ENCODE measurements at places on chromosomes 11 and 22.

DNA sequence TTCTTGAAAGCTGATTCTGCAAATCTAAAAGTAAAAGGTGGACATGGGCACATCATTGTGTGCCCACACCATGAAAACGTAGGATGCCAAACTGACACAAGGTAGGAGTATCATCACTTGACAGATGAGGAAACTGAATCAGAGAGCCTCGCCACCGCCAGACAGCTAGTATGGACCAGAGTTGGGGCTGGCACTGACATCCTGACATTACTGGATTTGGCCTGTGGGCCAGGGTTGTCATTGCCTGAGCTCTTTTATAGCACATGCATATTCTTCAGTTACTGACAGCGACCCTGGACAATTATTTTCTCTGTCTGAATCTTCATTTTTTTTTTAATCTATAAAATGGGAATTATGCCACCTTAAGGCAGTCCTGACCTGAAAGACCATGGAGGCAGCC is 16.5 kb downstream of the USP35 start:
- no peak for DNase-seq

DNA sequence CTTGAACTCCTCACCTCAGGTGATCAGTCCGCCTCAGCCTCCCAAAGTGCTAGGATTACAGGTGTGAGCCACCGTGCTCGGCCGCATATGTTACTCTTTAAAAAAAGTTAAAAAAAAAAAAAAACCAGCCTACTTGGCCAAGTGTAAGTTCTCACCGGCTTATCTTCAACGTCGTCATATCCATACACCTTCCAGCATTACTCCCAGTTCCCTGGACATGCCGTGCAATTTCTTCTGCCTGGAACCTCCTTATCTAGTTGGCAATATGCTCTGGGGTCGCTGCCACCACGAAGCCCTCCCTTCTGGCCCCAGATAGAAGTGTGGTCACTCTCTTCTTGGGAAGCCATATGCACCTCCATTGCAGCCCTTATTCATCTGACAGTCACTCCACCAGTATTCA is 36.3 kb upstream of the CBX7 start:
- DNase-seq: no peak

- no peak for DNase-seq
Observed at GRCh38 chr11:102451041-102451680, 1.4 kb downstream of the TMEM123 start.

GRCh38 chr22:48704335-48704734 is 1123.3 kb downstream of the BRD1 start:
- no peak for DNase-seq

- no peak for DNase-seq
Observed at GRCh38 chr22:42842658-42843370, 14.3 kb downstream of the ARFGAP3 start.

GRCh38 chr11:60515144-60515855 is at the start of gene MS4A13:
MS4A13 (plus strand) TSS chr11:60515392; CDS start chr11:60518084, 2,692 bp downstream.
- DNase-seq: no peak

DNA sequence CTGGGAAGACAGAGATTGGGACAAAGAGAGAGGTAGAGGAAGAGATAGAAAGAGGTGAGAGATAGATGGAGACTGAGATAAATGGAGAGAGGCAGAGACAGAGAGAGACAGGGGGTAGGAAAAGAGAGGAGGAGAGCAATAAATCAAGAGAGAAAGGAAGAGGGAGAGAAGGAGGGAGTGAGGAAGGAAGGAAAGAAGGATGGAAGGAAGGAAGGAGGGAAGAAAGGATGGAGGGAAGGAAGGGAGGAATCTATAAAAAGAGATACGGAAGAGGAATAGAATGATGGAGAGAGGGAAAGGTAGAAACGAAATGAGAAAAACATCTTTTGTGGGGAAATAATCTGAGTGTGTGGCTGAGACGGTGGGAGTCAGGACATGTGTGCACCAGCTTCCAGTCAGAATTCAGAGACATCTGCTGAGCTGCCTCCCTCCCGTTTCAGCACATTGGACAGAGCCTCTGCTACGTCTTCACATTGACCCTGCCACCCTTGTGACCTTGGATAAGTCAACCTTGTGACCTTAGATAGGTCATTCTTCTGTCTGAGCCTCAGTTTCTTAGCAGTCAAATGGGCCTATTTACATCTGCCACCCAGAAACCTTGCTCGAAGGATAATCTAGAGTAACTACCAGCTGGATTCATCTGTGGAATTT is 417.8 kb downstream of the MIAT start:
- DNase-seq: no peak

DNA sequence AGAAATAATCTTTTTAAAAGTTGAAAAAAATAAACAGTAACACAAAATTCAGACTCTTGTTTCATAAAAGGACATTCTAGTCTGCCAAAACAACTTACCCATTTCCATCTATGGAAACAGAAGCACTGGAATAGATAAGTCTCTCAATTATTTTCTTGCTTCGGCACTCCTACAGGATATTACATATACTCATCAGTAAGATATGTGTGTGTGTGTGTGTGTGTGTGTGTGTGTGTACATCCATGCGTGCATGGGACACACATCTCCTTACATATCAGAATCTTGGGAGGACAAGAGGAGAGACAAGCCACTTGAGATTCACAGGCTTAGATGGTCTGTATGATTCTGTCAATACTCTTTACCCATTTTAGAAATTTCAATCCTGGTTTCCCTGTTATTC is 144.6 kb downstream of the ATG16L2 start:
- no peak for DNase-seq

DNA sequence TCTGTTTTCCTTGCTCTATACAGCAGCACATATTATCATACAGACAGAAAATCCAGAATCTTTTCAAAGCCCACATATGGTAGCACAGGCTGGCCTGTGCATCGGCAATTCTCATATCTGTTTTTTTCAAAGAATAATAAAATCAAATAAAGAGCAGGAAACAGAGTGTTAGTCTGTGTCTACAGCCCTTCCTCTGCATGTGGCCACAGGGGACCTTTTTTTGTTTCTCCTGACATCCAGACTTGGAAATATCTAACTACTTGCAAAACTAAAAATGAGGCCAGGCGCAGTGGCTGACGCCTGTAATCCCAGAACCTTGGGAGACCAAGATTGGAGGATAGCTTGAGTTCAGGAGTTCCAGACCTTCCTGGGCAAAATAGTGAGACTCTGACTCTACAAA is 20.3 kb downstream of the LAYN start:
- no peak for DNase-seq

GRCh38 chr22:49305214-49305965 is 522.3 kb downstream of the BRD1 start:
- DNase-seq: peak; percentile 55

DNA sequence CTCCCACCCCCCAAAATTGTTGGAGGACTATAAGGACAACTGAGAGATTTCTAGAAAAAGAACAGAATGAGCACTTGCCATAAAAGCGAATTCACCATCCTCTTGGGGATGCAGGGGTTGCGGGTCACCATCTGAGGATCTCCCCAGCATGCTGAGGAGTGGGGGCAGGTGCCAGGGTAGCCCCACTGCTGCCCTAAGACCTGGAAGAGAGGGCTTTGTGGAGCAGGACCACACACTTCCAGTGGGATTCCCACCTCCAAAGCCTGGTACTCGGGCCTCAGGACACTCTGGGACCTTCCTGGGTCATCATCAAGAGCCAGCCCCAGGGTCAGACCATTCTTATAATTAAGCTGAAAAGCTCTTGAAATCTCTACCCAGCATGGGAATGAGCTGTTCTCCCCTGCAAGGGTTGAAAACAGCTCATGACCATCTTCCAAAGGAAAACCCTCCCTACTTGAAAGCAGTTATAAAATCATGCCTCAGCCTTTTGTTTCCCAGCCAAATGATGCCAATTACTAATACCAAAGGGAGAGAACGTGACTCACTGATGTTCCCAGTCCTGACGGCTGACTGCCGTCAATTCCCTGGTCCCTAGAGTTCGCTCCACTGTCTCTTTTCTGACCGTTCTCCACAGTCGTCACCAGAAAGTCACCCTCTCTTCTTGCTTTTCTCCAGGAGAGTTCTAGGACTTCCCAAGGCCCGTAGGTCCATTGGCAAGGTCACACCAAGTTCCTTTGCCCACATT is 76.8 kb upstream of the CREB3L1 start:
- no peak for DNase-seq

DNA sequence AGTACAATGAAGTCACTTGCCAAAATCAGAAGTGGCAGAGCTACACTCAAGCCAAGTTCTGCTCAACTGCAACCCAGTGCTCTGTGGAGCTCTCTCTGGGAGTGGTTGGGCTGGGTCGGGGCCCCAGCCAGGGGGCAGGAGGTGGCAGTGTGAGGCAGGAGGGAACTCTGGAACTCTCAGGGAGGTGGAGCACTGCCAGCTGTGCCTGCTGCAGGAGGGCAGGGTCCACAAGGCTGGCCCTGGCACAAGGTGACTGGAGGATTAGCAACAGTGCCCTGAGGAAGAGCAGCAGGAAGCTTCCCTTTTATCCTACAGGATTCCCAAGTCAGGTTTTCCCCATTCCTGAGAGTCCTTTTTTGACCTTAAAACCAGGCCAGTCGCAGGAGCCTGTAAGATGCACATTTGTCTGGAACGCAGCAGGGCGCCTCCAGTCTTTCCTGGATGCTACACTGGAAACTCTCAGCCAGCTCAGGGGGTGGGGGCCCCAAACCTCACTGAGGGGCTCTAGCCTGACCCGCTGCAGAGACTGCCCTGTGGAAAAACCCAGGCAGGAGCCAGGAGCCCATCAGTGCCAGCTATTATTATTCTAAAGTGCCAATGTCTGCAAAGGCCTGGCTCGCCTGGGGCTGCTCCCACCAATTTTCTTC is 31.8 kb downstream of the DKK3 start:
- no peak for DNase-seq

DNA sequence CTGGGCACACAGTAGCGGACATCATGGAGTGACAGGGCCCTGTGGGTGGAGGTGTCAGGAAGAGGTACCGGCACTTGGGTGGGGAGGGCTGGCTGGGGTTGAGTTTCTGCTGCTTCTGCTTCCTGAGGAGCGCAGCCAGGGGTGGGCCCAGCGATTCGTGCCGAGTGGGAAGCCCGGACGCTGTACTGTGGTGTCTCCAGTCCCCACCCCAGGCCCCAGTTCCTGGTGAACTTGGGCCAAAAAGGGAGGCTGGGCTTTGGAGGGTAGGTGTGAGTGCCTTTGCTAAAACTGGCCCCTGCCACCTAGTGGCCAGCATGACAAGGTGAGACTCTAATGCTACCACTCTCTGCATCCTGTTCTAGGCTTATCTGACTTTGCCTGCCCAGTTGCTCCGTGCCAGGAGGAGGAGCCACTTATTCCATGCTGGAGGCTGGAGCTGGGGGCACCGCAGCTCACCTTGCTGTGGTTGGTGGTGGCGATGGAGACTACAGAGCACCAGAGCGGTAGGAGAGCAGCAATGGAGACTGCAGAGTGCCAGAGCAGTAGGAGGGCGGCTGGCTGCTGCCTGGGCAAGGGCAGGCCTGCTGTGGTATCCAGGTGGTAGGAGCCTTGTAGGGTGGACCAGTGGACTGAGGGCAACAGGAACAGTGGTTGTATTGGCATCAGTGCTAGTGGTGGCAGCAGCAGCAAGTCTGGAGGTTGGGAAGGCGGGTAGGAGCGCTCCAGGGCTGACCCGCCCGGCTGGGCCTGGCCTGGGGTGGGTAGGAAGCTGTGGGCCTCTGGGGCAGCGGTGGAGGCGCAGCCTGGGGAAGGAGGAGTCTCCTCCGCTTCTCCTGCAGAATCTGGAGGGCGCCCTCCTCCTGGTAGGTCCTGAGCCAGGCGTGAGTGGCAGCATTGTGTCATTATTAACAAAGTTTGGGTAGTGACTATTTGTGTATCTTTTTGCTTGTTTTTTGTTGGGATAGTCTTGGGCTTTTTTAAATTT is 2.2 kb upstream of the RFPL2 start:
- peak; percentile 20 for DNase-seq

DNA sequence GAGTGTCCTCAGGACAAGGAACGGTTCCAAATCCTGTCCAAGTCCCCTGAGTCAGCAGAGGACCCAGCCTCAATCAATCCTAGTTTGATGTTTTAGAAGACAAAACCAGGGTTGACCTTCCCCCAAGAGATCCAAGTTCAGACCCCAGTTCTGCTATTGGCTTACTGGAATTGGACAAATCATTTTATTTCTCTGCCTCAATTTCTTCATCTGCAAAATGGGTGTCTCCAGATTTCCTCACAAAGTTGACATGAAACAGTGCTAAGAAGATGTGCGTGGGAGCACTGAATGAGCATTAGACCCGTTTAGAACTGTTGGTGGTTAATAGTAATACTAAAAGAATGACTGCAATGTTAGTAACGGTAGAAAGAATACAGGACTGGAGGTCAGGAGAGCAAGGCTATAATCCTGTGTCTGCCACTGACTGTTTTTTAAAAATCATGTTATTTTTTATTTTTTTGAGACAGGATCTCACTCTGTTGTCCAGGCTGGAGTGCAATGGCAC is 32.8 kb upstream of the SCUBE1 start:
- no peak for DNase-seq

GRCh38 chr11:120545813-120546212 is 34.3 kb downstream of the GRIK4 start:
- no peak for DNase-seq

GRCh38 chr11:36751996-36752395 is 154.0 kb upstream of the RAG2 start:
- DNase-seq: no peak

DNA sequence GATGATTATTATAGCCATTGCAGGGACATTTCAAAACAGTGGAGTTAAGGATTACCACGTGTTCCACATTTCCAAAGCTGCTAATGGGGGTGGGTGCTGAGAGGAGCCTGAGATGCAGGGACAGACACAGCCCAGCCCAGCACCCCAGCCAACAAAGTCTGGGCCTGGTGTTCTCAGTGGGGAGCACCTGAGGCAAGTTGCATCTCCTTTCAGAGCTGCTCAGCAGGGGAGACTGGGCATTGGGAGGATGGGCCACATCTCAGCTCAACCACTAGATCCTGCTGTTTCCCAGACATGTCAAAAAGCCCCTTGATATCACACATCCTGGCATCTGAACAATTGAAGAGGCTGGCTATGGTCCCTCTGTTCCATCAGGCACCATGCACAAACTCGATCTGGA is 458.0 kb upstream of the KIRREL3 start:
- DNase-seq: no peak

GRCh38 chr22:49867303-49868265 is 13.9 kb downstream of the ZBED4 start:
- DNase-seq: no peak

GRCh38 chr11:77199137-77199745 is 71.2 kb downstream of the MYO7A start:
- no peak for DNase-seq

DNA sequence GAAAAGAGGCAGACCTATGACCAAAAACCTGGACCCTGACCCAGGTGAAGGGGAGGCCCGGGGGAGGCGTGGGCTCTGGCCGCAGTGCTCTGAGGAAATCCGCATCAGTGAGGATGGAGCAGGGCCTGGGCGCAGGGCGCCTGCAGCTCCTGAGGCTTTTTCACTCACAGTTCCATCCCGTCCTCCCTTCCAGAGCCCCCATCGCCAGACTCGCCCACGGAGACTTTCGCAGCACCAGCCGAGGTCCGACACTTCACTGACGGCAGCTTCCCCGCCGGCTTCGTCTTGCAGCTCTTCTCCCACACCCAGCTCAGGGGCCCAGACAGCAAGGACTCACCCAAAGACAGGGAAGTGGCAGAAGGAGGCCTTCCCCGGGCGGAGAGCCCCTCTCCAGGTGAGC is 5.4 kb downstream of the SPINDOC start:
- no peak for DNase-seq
